WTC11 (cell line): ENCODE measurements at places on chromosomes 2 and 18. TPM values are rescaled to one million over a fixed set of nuclear protein-coding genes. Genes with fewer than 3 reads are reported as not detected.

- no peaks in the 10 kb centered on the region for H3K36me3 ChIP-seq
- no peaks in the 10 kb centered on the region for H3K27me3 ChIP-seq
- no peak overlapping the region for H3K4me3 ChIP-seq
- H3K27ac ChIP-seq: no peak overlapping the region
- DNase-seq: no peak
Measured at GRCh38 chr2:84846741-84847142, 34.1 kb downstream of the TRABD2A start.

- H3K4me3 ChIP-seq: no peak overlapping the region
- no peaks in the 10 kb centered on the region for H3K27me3 ChIP-seq
- H3K27ac ChIP-seq: no peak overlapping the region
- DNase-seq: no peak
Measured at GRCh38 chr18:50627594-50628532, 68.0 kb downstream of the MAPK4 start.

The FAM228A gene
- total RNA-seq: 0.09 to 0.25 TPM in 2 of 3 replicates, not detected in the other

The RTP5 gene
- total RNA-seq: not detected in 3 replicates

DNA sequence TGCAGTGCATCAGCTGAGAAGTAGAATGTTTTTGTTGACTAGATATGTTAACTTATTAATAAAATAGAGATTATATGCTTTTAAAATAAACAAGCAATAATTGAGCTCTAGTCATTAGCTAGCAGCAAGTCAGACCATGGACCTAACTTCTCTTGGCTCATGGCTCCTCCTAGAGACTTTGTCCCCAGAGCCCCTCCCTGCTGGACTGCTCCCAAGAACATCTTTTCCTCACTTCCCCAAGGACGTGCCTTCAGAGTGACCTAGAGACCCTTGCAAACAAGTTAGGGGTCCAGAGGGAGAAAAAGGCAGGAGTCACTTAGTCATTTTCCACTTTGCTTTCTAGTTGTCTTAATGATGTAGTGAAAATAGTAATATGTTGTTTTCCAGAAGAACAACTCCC, 312.5 kb upstream of the NRP2 start:
- H3K27ac ChIP-seq: no peak overlapping the region
- H3K4me3 ChIP-seq: no peak overlapping the region
- peaks cover 3% of the 10 kb centered on the region; the same call in 1 of the 2 replicates for H3K4me1 ChIP-seq
- no peak for DNase-seq
- no peaks in the 10 kb centered on the region for H3K27me3 ChIP-seq

The TTC39C gene
- total RNA-seq: 28.8 to 57.3 TPM (median 31.4 TPM) in 3 replicates

DNA sequence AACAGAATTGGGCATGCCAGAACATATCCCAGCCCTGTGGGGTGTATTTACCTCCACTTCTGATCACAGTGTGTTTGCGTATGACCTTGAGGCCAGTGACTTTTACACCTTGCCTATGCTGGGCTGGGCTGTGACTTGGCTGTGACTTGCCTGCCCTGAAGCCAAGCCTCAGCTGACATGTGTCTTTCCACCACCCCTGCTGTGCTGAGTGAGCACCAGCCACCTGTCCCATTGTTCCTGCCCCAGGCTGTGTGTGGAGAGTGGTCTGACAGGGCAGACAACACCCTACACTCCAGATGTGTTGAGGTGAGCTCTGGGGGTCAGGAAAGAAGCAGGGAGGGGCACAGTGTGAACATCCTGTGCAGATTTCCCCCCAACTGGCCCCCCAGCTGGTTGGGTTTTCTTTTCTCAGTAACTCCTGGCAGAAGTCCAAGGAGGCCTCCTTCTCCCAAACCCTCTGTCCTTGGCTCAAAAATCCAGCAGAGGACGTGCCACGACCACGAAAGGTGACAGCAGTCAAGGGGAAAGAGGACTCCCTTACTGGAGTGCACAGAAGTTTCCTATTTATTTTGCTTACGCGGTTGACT, 5.1 kb upstream of the STEAP3 start:
- no peak overlapping the region for H3K27ac ChIP-seq
- H3K4me1 ChIP-seq: peaks cover 68% of the 10 kb centered on the region
- no peaks in the 10 kb centered on the region for H3K36me3 ChIP-seq

DNA sequence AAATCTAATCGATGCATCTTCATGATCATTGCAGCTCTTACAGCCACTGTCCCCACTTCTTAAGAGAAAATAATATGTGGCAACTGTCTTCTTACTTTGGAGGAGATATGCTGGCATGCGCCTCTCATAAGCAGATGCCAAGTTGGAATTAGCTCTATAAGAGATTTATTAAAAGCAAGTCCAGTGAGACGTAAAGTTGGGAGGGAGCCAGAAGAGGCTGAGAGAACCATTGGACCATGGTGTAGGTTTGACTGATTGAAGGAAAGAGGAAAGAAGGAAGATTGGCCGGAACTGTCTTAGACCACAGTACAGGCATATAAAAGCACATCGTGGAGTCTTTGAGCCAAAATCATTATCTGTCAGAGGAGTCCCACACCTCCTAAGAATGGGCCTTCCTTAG, 265.7 kb upstream of the ZC3H15 start:
- H3K4me1 ChIP-seq: peaks cover 4% of the 10 kb centered on the region; the same call in 1 of the 2 replicates
- H3K4me3 ChIP-seq: no peak overlapping the region
- no peak overlapping the region for H3K27ac ChIP-seq
- H3K36me3 ChIP-seq: peaks cover 8% of the 10 kb centered on the region; the same call in 1 of the 2 replicates

The SNTG2 gene
- total RNA-seq: 20.5 to 30.1 TPM (median 27.8 TPM) in 3 replicates

The IL36A gene
- not detected in 3 replicates for total RNA-seq

DNA sequence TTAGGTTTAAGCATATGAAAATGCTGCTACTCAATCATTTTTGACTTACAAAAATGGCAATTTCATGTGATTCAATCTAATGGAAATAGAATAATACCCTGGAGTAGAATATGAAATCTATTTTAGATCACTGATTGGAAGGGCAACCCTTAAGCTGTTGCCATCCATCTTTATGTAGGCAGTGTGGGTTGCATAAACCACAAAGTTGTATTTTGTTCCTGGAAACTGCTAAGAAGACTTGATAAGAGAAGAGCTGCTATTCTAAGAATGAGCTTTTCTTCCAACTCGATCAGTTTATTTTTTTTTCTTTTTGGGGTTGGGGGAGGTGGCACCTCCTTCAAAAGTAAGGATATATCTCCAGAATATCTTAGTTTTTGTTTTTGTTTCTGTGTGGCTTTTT, 60.2 kb downstream of the CAVIN2 start:
- no peak overlapping the region for H3K4me3 ChIP-seq
- H3K27ac ChIP-seq: no peak overlapping the region

DNA sequence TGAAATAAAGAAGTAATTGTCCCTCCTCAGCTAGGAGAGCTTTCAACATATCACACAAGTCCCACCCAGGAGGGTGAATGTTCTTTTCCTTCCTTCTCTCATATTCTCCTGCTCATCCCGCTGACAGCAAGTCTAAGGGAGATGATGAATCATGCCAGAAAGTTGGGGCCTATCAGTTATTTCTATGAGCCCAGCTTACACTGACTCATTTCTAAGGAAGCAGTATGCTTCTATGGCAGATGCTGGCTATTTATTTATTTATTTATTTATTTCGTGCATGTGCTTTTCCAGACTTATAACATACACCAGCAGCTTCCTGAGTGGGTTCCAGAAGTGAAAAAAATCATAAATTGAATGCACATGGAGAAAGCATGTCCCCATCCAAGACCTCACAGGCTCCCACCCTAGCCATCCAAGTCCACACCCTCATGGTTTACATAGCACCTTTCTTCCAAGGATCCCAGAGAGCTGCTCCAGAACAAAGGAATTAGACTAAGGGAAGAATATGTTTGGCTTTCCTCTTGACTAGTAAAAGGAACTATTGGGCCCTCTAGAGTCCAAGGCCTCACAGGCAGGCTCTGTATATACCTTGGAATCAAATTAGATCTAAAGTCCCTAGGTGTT, 1074.2 kb upstream of the ZEB2 start:
- H3K4me1 ChIP-seq: peaks cover 51% of the 10 kb centered on the region
- no peak overlapping the region for H3K4me3 ChIP-seq
- no peak overlapping the region for H3K27ac ChIP-seq
- H3K27me3 ChIP-seq: no peaks in the 10 kb centered on the region

The LOXL3 gene
- 21.1 to 27.2 TPM (median 23.9 TPM) in 3 replicates for total RNA-seq

The APOB gene
- total RNA-seq: 1.4 to 1.6 TPM (median 1.5 TPM) in 3 replicates

DNA sequence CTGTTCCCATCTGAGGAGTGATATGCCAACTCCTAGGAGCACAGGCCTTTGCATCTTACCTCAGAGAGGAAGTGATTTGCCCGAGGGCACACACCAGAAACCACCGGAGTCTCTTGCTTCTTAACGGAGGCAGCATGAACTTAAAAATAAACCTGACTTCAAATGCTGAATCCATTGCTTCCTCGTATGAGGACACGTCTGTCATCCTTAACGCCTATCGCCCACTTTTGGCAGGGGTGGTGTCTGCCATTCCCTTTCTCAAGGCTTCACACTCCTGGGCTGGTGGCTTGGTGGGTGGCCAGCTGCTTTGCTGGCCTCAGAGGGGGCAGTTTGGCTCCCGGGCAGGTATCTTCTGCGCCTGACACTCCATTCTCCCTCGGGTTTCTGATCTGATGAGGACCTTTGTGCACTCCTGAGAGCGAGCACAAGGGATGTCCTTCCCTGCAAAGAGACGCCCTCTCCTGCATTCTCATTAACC, 1.1 kb upstream of the PREB start:
- H3K36me3 ChIP-seq: peaks cover 21% of the 10 kb centered on the region
- H3K27me3 ChIP-seq: peaks cover 5% of the 10 kb centered on the region
- H3K27ac ChIP-seq: peak overlapping the region; percentile 84
- peaks cover 14% of the 10 kb centered on the region for H3K4me1 ChIP-seq
- peak overlapping the region; percentile 90 for H3K4me3 ChIP-seq
- no peak for DNase-seq

The OST4 gene
- 210 to 239 TPM (median 226 TPM) in 3 replicates for total RNA-seq

GRCh38 chr2:201261471-201261870, 1.1 kb downstream of the CASP8 start:
- H3K36me3 ChIP-seq: no peaks in the 10 kb centered on the region
- DNase-seq: no peak
- H3K27ac ChIP-seq: peak overlapping the region; percentile 33; the same call in 1 of the 2 replicates
- no peak overlapping the region for H3K4me3 ChIP-seq
- H3K4me1 ChIP-seq: peaks cover 23% of the 10 kb centered on the region

GRCh38 chr2:204282525-204282924, 262.8 kb upstream of the PARD3B start:
- peak overlapping the region; percentile 88 for H3K27ac ChIP-seq
- H3K4me3 ChIP-seq: peak overlapping the region; percentile 24
- H3K4me1 ChIP-seq: peaks cover 41% of the 10 kb centered on the region
- peaks cover 25% of the 10 kb centered on the region for H3K27me3 ChIP-seq

DNA sequence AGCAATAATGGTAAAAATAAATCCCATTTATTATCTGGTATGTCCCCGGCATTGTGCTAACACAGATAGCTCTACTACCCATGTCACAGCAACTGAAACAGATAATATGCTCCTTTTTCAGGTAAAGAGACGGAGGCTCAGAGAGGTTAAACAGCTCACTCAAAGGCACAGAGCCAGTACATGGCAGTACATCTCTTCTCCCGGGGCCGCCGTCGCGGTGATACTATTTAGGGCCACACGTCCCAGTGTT, 693 bp upstream of the PDK1 start:
- no peak for DNase-seq
- H3K36me3 ChIP-seq: peaks cover 20% of the 10 kb centered on the region
- H3K27me3 ChIP-seq: no peaks in the 10 kb centered on the region
- peaks cover 73% of the 10 kb centered on the region for H3K4me1 ChIP-seq

The SLC23A3 gene
- 0.41 to 0.59 TPM (median 0.55 TPM) in 3 replicates for total RNA-seq

- H3K27ac ChIP-seq: no peak overlapping the region
- H3K36me3 ChIP-seq: no peaks in the 10 kb centered on the region
- H3K27me3 ChIP-seq: no peaks in the 10 kb centered on the region; the same call in 1 of the 2 replicates
- H3K4me1 ChIP-seq: no peaks in the 10 kb centered on the region
Measured at GRCh38 chr2:236758406-236758805, 188.8 kb downstream of the ACKR3 start.

DNA sequence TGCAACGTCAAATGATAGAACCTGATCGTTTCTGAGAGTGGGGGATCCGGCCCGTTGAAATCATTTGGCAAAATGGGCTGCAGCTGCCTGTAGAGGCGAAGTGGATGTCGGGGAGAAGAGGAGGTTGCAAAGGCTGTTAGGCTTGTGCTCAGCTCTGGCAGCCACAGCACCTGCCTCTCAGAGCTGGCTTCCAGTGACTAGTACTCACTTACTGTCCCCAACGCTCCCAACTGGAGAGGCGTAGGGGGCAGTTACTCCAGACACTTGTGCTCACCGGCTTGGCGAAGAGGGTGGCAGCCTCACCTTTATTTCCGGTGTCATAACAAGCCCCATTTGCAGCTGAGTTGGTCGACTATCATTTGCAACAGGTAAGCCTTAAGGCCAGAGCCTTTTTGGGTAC, 37.9 kb downstream of the NCK2 start:
- no peaks in the 10 kb centered on the region for H3K27me3 ChIP-seq
- DNase-seq: no peak
- H3K27ac ChIP-seq: peak overlapping the region; percentile 78
- no peak overlapping the region for H3K4me3 ChIP-seq
- H3K4me1 ChIP-seq: peaks cover 74% of the 10 kb centered on the region
- peaks cover 6% of the 10 kb centered on the region; the same call in 1 of the 2 replicates for H3K36me3 ChIP-seq

GRCh38 chr2:113228351-113228750, 50.4 kb downstream of the PAX8 start:
- H3K27me3 ChIP-seq: peaks cover 4% of the 10 kb centered on the region; the same call in 1 of the 2 replicates
- no peak overlapping the region for H3K4me3 ChIP-seq
- H3K36me3 ChIP-seq: no peaks in the 10 kb centered on the region
- peaks cover 17% of the 10 kb centered on the region for H3K4me1 ChIP-seq
- no peak overlapping the region for H3K27ac ChIP-seq
- DNase-seq: no peak

- no peaks in the 10 kb centered on the region for H3K27me3 ChIP-seq
- no peak overlapping the region for H3K27ac ChIP-seq
- no peak for DNase-seq
Measured at GRCh38 chr2:186687807-186688211, 6.1 kb upstream of the FAM171B start.

The REG3A gene
- 0.37 TPM in 1 of 3 replicates, not detected in the others for total RNA-seq

The CTAGE1 gene
- total RNA-seq: not detected in 3 replicates

GRCh38 chr2:15023221-15023620, 390.7 kb downstream of the LRATD1 start:
- no peaks in the 10 kb centered on the region for H3K27me3 ChIP-seq
- H3K36me3 ChIP-seq: no peaks in the 10 kb centered on the region
- H3K4me3 ChIP-seq: no peak overlapping the region
- no peak overlapping the region for H3K27ac ChIP-seq

GRCh38 chr18:770583-770961, 41.5 kb downstream of the YES1 start:
- no peaks in the 10 kb centered on the region for H3K27me3 ChIP-seq
- no peaks in the 10 kb centered on the region for H3K36me3 ChIP-seq
- peak overlapping the region; percentile 21 for H3K27ac ChIP-seq
- H3K4me1 ChIP-seq: peaks cover 7% of the 10 kb centered on the region
- no peak for DNase-seq

- no peak overlapping the region for H3K4me3 ChIP-seq
- no peaks in the 10 kb centered on the region for H3K36me3 ChIP-seq
- H3K27me3 ChIP-seq: no peaks in the 10 kb centered on the region
Measured at GRCh38 chr18:33156906-33157470, 283.5 kb downstream of the CCDC178 start.

- no peak overlapping the region for H3K4me3 ChIP-seq
- no peaks in the 10 kb centered on the region for H3K36me3 ChIP-seq
- no peak for DNase-seq
- H3K27me3 ChIP-seq: peaks cover 50% of the 10 kb centered on the region
- no peaks in the 10 kb centered on the region for H3K4me1 ChIP-seq
Measured at GRCh38 chr2:197348721-197349360, 38.3 kb upstream of the ANKRD44 start.

The TFCP2L1 gene
- 3.3 to 4.3 TPM (median 3.7 TPM) in 3 replicates for total RNA-seq
